NCI-H345 (cell line): ENCODE measurements at places on chromosomes 2 and 18.

GRCh38 chr2:37418956-37419355 lies 74.5 kb downstream of the QPCT start:
- DNase-seq = no peak

GRCh38 chr2:211564441-211564840 lies 974.2 kb downstream of the ERBB4 start:
- no peak for DNase-seq

DNA sequence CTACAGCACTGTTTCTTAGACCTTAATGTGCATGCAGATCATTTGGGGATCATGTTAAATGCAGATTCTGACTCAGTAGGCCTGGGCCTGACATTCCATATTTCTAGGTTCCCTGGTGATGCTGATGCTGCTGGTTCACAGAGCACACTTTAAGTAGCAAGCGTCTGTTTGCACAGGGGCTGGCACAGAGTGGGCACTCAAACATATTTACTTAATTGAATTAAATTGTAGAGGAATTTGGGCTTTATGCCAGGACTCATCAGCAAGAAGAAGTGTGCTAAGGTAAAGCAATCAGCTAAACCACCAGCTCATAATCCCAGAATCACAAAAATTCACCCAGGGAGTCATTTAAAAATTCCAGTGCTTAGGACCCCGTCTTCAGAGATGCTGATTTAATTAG lies 25.1 kb upstream of the INPP4A start:
- no peak for DNase-seq

- peak; percentile 10 for DNase-seq
These were observed 488.6 kb downstream of the CPS1 start for GRCh38 chr2:211045025-211045424.

DNA sequence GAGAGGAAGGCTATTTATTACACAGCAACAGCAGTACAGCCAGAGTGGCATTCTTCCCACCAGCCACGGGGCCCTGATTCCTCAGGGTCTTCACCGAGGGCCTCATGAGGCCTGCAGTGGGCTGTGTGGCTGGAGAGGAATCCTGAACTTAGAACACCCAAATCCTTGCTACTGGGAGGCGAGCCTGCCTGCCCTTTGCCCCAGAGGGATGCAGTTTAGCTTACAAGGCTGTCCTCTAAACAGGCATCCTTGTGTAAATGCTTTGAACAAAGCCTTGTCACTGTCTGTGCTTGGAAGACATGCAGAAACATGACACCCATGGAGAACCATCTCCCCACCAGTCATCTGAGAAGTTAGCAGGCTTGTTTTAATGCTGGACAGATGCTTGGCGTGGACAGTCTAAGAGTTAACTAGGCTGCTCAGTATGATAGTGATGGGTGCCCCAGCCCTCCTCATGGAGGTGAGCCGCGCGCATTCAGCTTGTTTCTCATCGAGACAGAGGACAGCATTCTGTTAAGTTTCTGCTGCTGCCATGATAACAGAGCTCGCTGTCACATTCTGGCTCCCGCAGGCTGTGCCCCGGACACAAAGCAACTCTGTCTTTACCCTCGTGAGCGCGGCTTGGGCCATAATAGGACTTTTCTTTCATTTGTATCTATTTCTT lies 42.9 kb downstream of the ADI1 start:
- no peak for DNase-seq

- DNase-seq = no peak
These were observed 9.3 kb downstream of the SEC11C start for GRCh38 chr18:59149007-59149406.

GRCh38 chr2:128413718-128414341 lies 95.2 kb upstream of the HS6ST1 start:
- no peak for DNase-seq

DNA sequence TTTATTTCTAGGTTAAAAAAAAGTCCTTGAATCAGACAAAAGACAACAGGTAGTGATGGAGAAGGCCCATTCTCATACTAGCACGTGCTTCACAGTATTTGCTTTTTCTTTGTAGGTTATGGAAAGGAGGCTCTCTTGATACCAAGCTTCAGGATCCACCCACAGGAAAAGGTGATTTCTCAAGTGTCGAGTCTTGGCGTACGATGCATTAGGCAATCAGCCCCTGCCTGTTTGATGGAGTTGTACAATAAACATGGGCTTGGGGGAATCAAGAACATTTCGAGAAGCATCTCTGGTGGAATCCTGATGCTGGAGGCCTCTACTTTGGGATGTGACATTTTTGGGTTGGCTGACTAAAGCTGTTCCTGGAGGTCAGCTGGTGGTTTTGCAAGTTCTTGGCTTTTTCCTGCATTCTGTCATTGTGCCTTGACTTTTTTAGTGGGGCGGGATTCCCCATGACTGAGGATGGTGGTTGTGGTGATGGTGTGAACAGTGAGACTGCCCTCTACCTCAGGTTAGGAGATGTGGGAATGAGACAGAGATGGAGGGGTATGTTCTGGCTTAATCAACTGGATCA lies 231.5 kb upstream of the SPRED2 start:
- DNase-seq = no peak

DNA sequence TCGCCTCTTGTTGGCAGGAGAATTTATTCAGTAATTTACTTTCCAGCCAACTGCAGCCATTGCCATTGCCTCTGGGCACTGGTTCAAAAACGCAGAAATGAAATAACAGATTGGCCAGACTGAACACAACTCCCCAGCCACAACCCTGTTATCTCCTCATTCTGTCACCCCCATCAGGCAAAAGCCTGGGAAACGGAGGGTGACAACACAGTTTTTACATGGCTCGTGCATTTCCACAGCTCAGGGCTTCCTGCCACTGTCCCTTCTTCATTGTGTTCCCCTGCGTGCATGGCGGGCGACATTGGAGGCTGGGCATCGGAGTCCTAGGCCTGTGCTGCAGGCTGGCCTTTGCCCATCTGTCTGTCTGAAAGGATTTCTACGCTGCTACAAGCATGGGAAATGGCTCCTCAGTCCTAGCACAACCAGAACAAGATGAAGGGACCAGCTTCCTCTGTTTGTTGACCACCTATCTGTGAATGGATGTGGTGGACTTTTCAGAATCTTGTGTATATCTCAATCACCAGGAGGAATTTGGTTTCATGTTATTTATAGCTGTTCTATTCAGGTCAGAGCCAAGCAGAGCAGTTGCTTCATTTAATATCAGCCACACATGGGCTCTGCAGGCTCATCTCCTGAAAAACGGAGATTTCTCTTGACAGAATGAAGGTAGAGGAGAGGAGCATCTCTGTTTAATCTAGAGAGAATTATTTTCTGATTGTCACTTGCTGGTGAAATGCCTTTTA lies 107.0 kb downstream of the MGAT5 start:
- peak; percentile 13 for DNase-seq

DNA sequence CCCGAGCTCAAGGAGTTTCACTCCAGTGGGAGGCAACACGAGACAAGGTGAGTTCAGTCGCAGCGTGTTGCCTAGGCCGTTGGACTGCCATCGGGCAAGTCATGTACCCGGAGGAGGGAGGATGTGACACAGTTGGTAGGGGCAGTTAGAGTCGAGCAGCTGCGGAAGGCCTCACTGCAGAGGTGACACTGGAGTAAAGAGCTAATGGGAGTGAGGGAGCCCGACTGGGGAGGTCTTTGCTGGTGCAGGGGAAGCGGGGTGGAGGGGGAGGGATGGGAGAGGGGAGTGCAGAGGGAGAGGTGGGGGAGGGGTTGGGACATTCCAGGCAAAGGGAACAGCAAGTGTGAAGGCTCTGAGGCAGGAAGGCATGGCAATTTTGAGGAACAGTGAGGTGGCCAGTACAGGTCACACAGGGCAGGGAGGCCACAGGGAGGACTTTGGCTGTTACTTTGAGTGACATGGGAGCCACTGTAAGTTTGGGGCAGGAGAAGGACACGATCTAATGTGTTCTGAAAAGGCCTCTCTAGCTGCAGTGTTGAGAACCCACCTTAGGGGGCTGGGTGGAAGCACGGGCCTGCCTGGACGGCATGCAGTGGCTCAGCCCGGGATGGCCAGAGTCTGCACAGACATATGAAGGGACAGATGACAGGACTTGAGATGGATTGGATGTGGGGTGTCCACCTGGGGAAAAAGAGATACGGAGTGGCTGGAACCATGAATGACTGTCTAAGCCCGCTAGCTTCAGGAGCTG lies 61.1 kb downstream of the KCNF1 start:
- no peak for DNase-seq

DNA sequence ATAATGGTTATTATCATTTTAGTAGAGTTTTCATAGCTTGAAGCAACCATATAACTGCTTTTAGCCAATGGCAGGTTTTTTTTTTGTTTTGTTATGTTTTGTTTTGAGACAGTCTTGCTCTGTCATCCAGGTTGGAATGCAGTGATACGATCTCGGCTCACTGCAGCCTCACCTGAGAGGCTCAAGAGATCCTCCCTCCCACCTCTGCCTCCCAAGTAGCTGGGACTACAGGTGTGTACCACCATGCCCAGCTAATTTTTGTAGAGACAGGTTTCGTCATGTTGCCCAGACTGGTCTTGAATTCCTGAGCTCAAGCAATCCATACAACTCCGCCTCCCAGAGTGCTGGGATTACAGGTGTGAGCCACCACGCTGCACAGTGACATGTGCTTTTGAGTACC lies 117.5 kb upstream of the GAREM1 start:
- DNase-seq = no peak

GRCh38 chr2:172293952-172294351 lies 133.4 kb upstream of the ITGA6 start:
- DNase-seq = peak; percentile 65

GRCh38 chr2:170162271-170162632 lies 15.7 kb upstream of the MYO3B start:
- DNase-seq = no peak

- no peak for DNase-seq
These were observed 63.9 kb downstream of the PARD6G start for GRCh38 chr18:80183273-80184050.

DNA sequence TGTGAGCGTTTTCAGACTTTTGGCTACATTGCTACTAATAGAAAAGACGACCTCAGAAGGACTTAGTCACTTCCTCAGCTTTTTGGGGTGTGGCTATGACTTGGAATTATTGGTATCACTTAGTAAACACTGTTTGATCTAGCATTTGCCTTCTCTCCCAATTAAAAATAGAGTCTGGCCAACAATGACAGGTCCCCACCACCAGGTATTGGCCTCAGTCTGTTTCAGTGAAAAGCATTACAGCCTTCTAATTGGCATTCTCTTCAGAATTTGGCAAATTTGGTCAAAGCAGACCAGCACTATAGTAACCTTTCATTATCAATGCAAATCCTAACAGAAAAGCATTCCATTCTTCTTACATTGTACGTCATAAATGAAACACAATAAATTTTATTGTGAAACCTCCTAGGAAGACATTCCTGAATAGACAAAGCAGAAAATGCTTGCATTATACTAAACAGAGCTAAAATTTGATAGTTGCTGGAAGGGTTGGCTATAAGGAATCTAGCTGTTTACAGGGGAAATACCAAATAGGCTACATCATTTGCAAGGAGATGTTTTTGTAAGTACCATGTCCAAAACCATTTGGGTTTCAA lies 613.9 kb downstream of the IRS1 start:
- no peak for DNase-seq

DNA sequence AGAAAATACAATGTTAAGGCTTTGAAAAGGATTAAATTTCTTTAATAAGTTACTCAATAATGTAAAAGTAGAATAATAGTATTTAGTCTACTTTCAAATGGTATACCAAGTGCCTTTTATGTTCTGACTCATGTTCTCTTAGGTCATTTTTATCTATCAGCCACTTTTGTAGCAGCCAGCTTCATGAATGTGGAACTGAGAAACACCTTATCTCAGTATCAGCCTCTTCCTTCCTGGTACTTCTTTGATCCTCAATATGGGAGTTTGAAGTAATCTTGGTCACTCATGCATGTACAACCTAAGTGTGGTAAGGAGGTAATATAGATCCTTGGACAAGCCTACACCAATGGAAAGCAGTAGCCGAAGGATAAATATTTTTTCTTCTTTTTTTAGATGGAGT lies 180.4 kb upstream of the NRXN1 start:
- no peak for DNase-seq
